ENCODE measurements at places on chromosomes 7 and 10. TPM values are rescaled to one million over a fixed set of nuclear protein-coding genes. Genes with fewer than 3 reads are reported as not detected.

LOXL4 gene
- total RNA-seq, result 15.1 TPM

HOXA4 gene
- total RNA-seq, result 11.2 TPM

GRCh38 chr7:134729895-134730294 lies 49.5 kb upstream of the CALD1 start:
- H3K4me1 ChIP-seq, result no peaks in the 10 kb centered on the region
- peak; percentile 56 for DNase-seq
- H3K4me3 ChIP-seq, result no peak overlapping the region
- no peaks in the 10 kb centered on the region for H3K36me3 ChIP-seq
- no peak overlapping the region for H3K27ac ChIP-seq

GRCh38 chr7:41699516-41699915 lies 3.4 kb downstream of the INHBA start:
- no peaks in the 10 kb centered on the region for H3K36me3 ChIP-seq
- peak overlapping the region; percentile 52 for H3K4me3 ChIP-seq
- H3K27me3 ChIP-seq, result peaks cover 3% of the 10 kb centered on the region
- H3K27ac ChIP-seq, result no peak overlapping the region
- DNase-seq, result no peak

GPR141 gene
- 3.3 TPM for total RNA-seq

All from kidney (tissue), 22 donors.